ENCODE measurements at places on chromosomes 7 and 10. TPM values are rescaled to one million over a fixed set of nuclear protein-coding genes. Genes with fewer than 3 reads are reported as not detected.

GRCh38 chr10:124388476-124388822 lies 30.3 kb downstream of the OAT start:
- DNase-seq: no peak

DNA sequence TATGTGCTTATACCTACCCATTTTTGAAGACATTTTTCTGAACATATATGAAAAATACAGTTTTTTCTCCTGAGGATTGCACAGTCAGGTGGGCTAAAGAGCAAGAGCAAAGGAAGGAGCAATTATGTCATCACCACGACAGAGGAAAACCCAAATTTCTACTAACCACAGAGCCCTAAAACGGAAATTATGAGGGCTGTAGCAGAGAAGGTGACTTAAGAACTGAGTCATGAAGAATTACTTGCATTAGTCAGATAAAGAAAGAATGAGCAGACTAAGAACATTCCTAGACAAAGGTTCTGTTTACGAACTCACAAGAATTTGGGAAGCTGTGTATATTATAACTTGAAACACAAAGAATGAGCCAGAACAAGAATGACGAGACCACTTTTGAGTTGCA lies 974.4 kb downstream of the NXPH1 start:
- DNase-seq: no peak

EPDR1 gene
- total RNA-seq: 75.9 TPM

DNA sequence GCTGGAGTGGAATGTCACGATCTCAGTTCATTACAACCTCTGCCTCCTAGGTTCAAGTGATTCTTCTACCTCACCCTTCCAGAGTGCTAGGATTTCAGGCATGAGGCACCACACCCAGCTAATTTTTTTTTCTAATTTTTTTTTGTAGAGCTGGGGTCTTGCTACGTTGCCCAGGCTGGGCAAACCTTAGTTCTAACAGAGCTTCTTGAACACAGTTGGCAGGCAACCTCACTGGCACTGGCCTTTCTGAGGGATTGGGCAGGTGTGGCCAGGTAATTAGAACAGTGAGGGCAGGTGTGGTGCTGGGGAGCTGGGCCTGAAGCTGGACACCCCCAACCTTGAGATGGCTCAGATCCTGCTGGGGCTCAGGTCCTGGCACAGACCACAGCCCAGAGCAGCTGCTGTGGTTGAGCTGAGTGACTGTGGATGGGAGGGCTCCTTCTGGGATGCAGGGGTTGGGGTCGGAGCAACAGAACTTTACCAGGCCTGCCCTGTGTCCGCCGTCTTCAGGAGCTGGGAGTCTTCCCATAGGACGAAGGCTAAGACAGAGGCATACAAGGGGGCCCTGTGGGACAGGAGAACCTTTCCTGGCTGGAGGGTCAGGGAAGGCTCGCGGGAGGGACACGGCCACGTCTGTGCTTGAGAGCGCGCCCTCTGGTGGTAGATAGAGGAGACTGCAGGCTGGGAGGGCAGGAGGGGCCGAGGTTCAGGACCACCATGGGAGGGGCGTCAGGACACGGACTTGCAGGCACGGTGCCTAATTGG lies 48.2 kb downstream of the COL26A1 start:
- peak; percentile 68 for DNase-seq

DNA sequence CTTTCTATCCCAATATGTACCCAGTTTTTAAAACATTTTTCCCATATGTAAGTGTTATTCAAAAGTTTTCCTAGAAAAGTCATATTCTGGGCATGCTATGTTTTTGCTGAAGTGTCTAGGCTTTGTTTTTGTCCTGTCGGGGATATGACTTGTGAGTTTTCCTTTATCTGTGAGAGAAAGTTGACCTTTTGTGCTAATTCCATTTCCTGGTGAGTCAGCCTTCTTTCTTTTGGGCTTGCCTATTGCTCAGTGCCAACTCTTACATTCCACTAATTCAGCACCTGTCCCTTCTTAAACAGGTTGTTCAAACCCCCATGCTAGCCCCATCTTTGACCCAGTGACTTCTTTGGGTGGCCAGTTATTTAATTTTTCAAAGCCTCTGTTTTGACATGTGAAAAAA lies 146.2 kb downstream of the AHR start:
- peak; percentile 72 for DNase-seq

GRCh38 chr10:90658791-90659190 lies 199.0 kb downstream of the HTR7 start:
- DNase-seq: no peak

DNA sequence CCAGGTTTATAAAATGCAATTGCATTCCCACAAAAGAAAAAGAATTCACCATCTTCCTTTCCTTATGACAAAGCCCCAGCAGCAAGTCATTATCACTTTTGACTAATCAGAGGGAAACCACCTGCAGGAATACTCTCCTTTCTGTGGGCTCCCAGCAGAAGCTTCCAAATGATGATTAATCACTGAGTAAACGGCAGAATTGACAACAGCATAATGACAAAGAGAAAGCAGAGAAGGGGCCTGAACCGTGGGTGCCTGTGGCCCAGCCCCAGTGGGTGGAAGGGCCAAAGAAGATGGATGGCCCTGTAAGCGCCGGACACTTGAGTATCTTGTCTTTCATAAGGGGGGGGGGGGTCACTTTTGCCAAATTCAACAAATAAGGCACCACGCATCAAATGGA lies 152.4 kb upstream of the NRBF2 start:
- peak; percentile 21 for DNase-seq

- no peak for DNase-seq
Measured at GRCh38 chr10:7378602-7379403, 32.0 kb downstream of the SFMBT2 start.

DNA sequence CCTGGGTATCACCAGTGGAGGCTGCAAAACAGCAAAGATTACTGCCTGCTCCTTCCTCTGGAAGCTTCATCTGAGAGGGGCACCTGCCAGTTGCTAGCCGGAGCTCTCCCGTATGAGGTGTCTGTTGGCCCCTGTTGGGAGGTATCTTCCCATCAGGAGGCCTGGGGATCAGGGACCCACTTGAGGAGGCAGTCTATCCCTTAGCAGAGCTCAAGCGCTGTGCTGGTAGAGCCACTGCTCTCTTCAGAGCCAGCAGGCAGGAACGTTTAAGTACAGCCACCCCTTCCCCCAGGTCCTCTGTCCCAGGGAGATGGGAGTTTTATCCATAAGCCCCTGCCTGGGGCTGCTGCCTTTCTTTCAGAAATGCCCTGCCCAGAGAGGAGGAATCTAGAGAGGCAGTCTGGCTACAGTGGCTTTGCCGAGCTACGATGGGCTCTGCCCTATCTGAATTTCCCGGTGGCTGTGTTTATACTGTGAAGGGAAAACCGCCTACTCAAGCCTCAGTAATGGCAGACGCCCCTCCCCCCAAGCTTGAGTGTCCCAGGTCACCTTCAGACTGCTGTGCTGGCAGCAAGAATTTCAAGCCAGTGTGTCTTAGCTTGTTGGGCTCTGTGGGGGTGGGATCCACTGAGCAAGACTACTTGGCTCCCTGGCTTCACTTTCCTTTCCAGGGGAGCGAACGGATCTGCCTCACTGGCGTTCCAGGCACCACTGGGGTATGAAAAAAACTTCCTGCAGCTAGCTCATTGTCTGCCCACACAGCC lies 19.6 kb downstream of the SEMA3E start:
- DNase-seq: no peak

NODAL gene
- total RNA-seq: not detected
